ENCODE measurements at places on chromosomes 5 and 9.

GRCh38 chr5:170743876-170744212 is 39.7 kb upstream of the GABRP start:
- DNase-seq: no peak

- DNase-seq: no peak
These were observed 77.4 kb downstream of the CFAP77 start for GRCh38 chr9:132487351-132487791.

DNA sequence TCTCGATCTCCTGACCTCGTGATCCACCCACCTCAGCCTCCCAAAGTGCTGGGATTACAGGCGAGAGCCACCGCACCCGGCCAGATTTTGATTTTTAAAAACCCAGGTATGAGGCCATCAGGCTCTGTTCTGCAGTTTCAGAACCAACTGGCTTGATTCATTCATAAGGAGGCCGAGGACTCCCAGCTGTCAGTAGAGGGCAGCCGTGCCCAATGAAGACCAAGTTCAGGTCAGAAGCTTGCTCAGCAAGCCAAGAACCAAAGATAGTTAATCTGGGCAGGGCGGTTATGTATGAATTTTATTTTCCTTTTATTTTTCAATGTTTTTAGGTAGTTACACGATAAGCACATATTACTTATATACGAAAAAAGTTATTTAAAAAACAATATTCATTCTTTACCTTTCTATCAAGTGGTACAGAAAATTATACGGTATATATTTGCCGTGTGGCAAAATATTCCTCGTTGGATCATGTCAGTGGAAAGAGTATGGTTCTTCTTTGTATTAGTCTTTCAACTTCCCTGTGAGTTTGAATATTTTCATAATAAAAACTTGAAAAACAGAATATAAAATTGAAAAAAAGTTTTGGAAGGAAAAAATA is 18.0 kb downstream of the MGAT1 start:
- DNase-seq: peak; percentile 84

GRCh38 chr5:178230879-178231538 is 1.6 kb downstream of the PHYKPL start:
- no peak for DNase-seq

DNA sequence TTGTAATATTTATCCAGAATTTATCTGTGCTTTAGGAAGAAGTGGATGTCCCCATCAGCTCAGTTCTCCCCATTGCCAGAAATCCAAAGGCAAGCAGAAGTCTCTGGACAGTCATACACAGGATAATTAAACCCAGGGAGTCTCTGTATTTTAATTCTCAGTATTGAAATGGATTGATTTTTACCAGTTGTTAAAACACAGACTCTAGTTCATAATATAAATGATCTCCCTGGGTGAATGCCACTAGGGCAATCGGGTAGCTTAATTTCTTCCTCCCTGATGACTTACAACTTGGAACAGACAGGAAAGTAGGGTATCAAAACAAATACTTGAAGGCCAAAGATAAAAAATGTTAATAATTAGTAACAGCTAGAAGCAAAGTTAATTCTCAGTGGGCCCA is 66.5 kb upstream of the DAP start:
- DNase-seq: no peak

GRCh38 chr9:132160802-132161742 is 786 bp upstream of the NTNG2 start:
- DNase-seq: peak; percentile 67

GRCh38 chr9:89464300-89464901 is 33.5 kb downstream of the SEMA4D start:
- no peak for DNase-seq

DNA sequence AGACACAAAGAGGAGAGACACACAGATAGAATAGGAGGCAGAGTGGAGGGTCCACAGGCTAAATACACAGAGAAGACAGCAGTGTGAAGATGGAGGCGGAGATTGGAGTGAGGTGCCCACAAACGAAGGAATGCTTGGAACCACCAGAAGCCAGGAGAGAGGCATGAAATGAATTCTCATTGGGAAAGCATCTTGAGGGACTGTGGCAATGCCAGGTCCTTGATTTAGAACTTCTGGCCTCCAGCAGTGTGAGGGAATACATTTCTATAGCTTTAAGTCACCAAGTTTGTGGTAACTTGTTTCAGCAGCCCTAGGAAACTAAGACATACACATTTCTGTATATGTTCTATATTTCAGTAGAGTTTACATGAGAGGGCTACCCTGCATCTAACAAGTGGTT is 396.6 kb upstream of the ZNF608 start:
- no peak for DNase-seq

DNA sequence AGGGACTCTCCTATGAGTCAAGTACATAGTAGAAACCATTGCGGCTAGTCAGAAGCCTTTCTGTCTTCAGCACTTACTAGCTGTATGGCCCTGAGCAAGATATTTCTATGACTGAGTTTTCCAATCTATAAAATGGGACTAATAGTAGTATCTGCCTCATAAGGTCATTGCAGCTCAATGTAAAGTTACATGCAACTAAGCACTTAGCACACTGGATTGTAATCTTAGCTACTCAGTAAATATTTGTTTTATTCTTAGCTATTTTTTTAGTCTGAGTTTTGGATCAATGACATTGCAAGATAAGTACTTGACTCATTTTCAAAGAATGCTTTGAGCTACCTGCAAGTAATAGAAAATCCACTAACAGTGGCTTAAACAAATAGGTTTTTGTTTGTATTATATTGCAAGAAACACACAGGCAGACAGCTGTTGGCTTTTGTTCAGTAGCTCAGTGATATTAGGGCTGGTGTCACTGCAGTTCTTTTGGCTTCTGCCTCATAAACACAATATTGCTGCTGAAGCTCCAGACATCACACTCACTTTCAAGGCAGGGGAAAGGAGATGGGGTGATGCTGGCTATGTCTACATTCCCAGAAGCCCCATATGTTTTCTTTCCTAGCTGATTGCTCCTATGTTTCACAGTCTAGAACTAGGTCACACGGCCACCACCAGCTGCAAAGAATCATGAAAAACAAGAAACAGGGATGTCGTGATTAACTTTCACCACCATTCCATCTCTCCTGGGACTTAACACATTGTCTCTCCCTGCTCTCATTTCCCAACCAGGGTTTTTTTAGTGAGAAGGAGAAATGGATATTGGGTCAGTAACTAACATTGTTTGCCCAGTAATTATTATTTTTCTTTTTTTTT is 26.9 kb upstream of the FAT2 start:
- no peak for DNase-seq

DNA sequence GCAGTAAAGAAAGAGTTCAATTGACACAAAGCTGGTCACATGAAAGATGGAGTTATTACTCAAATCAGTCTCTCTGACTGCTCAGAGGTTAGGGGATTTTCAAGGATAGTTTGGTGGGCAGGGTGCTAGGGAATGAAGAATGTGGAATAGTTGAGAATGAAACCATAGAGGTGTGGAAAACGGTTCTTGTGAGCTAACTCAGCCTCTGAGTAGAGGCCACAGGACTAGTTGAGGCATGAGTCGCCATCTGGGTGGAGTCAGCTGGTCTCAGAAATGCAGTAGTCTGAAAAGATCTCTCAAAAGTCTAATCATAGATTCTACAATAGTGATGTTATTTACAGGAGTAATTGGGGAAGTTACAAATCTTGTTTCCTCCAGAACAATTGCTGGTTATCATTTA is 178.9 kb upstream of the SPEF2 start:
- no peak for DNase-seq

- DNase-seq: no peak
These were observed 8.1 kb downstream of the TAL2 start for GRCh38 chr9:105670315-105670714.

GRCh38 chr5:102511666-102512065 is 12.9 kb upstream of the SLCO6A1 start:
- DNase-seq: no peak

DNA sequence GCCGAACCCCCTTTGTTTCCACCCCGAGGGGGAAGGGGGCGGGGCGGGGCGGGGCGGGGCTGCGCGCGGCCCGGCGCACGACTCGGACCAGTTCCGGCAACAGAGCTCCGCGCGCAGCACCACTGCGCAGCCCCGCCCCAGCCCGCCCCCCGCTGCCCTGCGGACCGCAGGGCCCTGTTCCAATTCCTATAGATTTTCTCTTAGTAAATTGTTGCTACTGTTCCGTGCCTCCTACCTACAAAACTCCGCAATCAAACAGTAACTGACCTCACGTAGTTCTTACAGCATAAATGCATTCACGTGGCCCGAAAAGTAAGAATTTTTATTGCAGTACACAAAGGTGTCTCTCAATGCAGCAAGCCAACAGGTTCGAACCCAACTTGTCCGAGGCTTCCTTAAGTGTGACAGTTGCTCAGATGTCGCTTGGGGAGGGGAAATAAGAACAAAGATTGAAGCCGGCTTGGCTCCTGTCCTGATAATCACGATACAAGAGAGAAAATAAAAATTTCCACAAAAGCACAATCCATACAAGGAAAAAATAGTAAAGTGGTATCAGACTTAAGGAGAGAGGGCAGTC is 1.2 kb upstream of the RNF38 start:
- peak; percentile 93 for DNase-seq

- DNase-seq: no peak
These were observed 7.5 kb upstream of the DOLPP1 start for GRCh38 chr9:129073404-129073803.

DNA sequence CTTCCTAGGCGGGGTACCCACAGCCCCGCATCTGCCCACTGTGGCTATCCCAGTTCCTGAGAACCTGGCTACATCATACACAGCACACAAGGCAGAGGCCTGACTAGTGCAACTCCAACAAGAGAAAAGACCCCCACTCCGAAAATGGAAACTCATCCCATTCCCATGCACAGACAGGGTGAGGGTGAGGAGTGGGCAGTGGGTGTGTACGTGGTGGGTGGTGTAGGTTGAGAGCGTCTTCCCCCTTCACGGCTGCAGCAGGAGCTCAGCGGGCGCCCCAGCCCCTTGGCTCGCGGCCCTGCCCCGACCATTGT is 501 bp upstream of the MAP1B start:
- DNase-seq: no peak

DNA sequence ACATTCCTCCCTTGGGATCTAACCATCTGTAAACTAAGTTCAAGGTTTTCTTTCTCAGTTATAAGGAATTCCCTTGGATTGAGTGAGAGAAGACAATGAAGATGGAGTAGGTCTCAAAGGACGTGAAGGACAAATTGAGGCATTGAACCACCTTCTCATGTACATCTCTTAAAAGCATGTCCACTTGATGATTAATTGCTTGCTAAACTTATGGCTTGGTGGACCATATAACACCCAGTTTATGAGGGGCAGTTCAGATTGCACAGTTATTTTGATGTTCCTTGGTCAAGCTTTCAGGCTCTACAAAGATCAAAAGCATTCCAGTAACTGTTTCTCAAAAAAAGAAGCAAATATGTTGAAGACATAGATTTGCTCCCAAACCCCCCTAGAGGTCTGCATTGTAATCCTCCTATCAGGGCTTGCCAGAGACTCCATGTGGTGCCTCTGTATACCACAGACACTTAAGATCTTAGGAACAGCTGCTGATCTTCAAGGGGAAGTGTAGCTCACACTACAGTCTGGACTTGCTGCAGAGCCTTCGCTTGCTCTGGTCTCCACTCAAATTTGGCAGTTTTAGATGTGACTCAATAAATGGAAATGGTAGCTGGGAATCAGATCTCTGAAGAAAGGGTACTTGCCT is 56.9 kb upstream of the ALDH1A1 start:
- DNase-seq: no peak

- DNase-seq: no peak
These were observed 32.6 kb downstream of the ADAMTS2 start for GRCh38 chr5:179312557-179313235.

- no peak for DNase-seq
These were observed 41.2 kb downstream of the THBS4 start for GRCh38 chr5:80076131-80077050.

- DNase-seq: no peak
These were observed 44.2 kb downstream of the GDA start for GRCh38 chr9:72193478-72193881.

- no peak for DNase-seq
These were observed 80.6 kb downstream of the COL5A1 start for GRCh38 chr9:134722120-134722701.

DNA sequence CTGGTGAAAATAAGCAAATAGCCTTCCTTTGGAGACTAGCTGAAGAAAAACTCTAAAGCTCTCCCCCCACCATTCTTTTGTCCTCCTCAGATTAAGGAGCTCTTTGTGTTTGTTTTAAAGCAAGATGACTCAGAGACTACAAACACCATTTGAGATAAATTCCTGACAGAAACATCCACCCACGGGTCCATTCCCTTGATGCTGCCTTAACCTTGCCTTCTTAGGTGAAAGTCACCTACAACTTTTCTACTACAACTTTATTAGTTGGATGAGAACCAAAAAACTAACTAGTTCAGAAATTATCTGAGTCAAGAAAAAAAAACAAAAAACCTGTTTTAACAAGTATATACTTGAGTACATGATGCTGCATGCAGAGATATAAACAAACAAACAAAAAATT is 831.1 kb downstream of the NR2F1-AS1 start:
- no peak for DNase-seq

DNA sequence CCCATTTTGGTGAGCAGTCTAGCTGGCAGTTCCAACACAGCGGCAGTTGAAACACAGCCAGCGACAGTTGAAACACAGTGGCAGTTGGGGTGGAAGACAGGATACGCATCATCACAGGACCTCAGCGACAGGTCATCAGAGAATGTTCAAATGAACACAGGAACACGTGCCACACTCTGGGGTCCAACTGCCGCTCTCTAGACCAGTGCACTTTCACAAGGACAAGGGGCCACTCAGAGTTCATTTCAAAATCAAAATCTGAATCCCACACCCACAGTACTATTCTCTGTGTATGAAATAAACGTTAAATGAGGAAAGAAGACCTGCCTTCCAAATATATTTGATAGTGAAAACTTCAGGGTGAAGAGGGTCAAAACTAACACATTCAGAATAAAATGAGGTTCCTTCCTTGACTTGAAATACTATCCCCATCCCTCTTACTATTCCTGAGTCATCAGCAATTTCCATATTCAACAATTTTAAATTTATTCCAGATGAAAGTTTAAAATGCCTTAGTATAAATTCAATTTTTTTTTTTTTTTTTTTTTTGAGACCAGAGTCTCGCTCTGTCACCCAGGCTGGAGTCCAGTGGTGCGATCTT is 53.0 kb upstream of the SIMC1 start:
- no peak for DNase-seq

- no peak for DNase-seq
These were observed 102.6 kb downstream of the PDZD2 start for GRCh38 chr5:31741496-31741895.

DNA sequence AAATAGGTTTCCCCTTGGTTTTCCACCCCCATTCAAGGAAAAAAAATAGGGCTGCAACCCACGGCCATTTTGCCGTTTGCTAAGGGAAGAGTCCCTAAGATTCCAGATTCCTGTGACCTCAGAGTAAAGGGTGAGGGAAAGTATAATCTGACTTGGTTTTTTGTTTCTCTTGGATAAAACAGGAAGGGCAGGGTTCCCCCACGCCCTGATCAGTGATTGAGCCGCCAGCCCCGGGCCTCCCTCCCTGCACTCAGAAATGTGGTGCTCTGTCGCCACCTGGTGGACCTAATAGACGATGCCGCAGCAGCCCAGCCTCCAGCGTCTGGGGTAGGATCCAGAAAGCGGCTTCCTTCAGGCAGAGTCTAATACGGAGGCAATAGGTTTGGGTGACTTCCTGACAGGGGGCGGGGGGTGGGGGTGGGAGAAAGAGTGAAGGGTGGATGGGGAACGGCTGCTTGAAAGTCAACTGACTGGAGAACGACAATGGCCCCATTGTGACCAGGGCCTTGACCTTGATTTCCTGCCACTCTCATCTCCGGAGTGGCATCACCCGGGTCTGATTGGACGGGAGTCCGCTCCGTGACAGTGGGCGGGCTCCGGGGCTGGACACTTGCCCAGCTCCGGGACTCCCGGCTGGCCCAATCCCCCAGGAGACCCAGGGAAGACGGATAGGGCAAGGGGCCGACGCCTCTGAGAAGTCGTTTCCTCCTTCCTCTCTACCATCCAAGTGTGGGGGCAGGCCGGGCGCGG is 17.8 kb upstream of the CYSTM1 start:
- peak; percentile 89 for DNase-seq

All from GM13977 (cell line).